Fibroblast of skin of left biceps (primary cell): ENCODE measurements at places on chromosomes 5 and 9.

- no peak for DNase-seq
These were observed 3.8 kb downstream of the PCDH1 start for GRCh38 chr5:141874262-141874964.

DNA sequence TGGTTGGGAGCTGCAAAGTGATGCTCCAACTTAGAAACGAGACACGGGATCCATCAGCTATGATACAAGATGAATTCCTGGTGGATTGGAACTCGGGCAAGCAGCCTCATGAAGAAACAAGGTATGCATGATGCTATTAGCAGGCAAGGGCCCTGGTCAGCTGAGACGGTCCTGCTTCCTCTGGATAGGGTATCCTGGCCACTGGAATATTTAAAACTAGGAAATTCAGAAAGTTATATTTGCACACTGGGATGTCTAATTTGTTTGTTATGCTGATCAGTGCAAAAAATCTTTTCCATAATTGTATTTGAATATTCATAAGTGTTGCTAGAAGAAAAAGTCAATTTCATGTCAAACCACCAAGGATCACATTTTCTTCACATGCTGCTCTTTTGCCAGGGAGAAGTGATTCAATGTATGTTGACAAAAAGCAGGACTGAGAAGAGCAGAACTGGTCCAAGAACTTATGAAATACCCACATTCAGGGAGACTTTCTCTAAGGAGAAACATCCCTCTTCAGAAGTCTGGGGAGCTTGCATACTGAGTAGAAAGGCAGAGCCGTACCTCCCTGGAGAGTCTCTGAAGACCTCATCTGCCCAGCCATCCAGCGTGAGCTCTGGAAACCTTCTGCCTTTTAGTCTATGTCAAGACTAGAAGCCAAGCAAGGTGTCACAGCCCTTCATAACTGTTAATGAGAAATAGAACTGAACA is 6.7 kb upstream of the NXNL2 start:
- DNase-seq, result no peak

DNA sequence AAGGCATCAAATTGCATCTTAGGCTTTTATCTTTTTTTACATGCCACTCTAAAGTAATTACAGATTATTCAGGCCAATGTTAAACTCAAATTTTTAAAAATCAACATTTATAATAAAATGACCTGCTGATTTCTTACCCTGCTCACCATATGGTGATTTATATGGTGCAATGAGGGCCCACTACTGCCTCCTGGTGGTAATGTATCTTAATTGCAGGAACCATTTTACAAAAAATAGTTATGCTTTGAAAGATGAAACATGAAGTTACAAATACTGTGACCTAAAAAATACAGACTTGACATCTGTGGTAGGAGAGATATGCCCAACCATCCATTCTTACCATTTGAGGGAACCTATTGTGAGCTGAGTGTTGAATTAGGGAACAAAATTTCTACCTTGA is 292.6 kb upstream of the TAS2R1 start:
- no peak for DNase-seq

- DNase-seq, result no peak
These were observed 86.9 kb downstream of the AOPEP start for GRCh38 chr9:94813379-94813778.

DNA sequence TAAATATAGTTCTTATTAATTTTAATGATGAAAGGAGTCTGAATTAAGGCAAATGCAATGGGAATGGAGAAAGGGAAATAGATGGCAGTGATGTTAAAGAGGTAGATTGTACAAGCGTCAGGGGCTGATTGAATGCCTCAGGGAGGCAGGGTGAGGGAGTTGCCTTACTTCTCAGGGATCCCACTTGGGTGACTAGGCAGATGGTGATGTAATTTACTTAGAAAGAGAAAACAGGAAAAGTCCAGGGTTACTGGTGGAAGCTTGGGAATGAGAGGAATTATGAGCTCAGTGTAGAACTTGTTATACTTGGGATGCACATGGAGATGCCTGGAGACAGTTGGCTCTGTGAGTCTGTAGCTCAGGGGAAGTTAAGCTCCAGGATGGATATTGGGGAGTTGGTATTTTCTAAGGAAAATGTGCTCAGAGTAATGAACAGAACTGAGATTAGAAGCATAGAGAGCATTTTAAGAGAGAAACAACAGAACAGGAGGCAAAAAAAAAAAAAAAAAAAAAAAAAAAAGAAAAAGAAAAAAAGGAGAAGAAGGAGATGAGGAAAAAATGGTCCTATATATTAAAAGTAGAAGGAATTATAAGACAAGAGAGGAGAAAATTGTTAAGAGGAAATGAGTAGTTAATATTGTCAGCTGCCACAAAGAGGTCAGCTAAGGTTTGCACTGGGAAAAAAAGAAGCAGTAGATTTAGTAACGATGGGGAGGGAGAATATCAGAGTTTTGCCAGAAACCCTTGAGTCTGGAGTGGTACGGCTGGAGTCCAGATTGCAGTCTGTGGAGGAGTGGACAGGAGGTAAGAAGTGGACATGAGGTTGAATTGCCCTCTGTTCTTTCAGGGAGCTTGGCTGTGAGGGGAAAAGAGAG is 88.0 kb upstream of the ELL2 start:
- DNase-seq, result no peak

DNA sequence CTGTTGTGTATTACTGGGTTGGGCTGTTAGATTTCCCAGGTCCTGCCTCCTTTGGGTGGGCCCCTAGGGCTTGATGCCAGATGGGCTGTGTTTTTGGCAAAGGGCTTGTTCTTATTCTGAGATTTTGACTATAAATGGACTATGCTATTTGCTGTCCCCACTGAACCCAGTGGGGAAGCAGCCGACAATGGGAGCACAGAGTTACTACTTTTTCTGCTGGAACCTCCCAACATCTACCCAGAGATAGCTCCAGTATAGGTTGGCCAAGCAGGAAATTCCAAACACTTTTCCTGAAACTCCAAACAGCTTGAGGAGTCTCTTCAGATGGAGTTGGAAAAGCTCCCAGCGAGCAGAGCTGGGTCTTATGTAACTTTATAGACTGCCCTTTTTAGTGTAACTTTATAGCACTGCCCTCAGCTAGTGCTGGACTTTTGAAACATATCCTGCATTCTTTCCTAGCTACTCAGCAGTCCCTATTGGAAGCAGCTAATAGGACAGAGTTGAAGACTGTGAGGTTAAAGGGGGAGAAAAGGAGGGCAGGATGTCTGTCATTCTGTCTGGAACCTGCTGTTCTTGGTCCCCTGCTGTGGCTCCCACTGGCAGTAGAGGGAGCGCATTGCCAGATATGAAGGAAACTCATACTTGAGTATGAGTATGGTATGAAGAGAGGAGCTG is 21.0 kb downstream of the RUSC2 start:
- DNase-seq, result peak; percentile 99
